Fibroblast of the aortic adventitia (primary cell): ENCODE measurements at places on chromosomes 3 and 15. TPM values are rescaled to one million over a fixed set of nuclear protein-coding genes. Genes with fewer than 3 reads are reported as not detected.

CKMT1B gene
- not detected in 2 replicates for total RNA-seq

CMTM8 gene
- 1.1 TPM in 1 of 2 replicates, not detected in the other for total RNA-seq

ADAMTSL3 gene
- total RNA-seq: 1.4 and 2.0 TPM in 2 replicates

DNA sequence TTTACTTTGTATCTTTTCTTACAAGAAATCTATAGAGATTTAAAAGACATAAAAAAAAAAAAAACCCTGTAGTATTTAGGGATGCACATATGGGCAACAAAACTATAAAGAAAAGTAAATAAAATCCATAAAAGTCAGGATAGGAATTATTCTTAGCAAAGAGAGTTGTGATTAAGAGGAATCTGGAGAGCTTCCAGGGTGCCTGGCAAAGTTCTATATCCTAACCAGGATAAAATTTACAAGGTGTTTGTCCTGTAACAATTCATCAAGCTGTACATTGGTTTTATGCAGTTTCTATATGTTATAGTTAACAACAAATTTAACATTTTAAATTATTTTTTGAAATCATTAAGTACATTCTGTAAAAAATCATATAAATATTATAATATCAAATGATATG lies 7.9 kb downstream of the SECISBP2L start:
- peak; percentile 43 for DNase-seq

DNA sequence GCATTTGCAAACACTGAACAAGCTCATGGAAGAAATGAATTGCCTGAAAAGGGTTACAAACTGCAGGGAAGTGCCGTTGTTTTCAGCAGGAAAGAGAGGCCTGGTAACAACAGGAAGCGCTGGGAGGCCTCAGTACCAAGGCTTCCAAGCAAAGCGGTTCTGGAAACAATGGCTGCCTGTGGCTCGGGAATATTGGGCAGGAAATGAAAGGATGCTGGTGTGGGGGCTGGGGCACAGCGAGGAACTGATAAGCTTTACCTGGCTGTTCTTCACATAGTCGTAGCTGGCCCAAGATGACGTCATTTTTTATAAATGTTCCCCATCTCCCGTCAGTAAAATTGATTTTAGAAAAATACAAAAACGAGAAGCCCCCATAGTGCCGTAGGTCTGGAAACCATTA lies 55.9 kb downstream of the ARHGAP31 start:
- DNase-seq: no peak

DNA sequence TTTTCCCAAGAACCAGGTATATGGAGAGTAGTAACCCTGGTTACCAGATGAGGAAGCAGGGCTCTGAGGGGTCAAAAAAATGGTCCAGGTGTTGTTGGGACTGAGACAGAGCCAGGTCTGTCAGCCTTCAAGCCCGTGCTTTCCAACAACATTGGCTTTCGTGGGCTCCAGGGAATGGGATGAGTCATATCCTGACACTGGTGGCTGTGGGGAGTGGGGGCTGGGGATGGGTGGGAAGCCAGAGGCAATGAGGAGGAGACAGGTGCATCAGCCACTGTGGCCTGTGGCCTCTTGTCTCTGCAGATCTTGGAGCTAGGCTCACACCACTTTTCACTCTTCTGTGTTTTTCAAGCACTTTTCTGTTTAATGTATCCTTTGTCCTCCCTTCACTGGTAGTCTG lies 38.2 kb downstream of the CORO2B start:
- DNase-seq: no peak

- no peak for DNase-seq
Observed at GRCh38 chr3:119099785-119100184, 46.2 kb upstream of the TEX55 start.

GRCh38 chr3:100003609-100004503 lies 110.4 kb downstream of the FILIP1L start:
- no peak for DNase-seq

DNA sequence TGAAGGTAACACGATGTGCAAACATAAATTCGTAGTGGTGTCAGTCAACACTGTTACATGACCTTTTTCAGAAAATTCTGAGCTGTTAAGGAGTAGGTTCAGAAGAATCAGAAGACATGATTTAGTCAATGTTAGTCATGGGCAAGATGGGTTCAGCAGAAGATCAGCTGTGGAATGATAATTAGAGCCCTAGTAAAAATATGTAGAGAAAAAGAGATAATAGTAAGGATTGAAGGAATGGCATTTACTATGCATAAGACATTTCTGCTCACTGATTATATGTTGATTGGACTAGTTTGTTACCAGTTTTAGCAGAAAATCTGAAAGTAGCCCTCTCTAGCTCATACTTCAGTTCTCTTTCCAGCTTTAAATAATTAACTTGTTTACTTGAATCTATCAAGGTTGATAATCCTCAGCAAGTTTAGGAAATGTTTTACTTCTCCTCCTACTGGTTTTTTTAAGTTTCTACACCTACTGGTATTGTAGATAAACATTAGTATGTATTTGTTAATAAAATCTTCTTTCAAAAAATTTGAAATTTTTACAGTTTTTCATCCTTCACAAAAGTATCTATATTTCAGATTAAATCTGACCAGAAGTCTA lies 98.6 kb downstream of the ALCAM start:
- no peak for DNase-seq

GRCh38 chr15:47620960-47621681 lies 96.2 kb upstream of the SEMA6D start:
- no peak for DNase-seq

DNA sequence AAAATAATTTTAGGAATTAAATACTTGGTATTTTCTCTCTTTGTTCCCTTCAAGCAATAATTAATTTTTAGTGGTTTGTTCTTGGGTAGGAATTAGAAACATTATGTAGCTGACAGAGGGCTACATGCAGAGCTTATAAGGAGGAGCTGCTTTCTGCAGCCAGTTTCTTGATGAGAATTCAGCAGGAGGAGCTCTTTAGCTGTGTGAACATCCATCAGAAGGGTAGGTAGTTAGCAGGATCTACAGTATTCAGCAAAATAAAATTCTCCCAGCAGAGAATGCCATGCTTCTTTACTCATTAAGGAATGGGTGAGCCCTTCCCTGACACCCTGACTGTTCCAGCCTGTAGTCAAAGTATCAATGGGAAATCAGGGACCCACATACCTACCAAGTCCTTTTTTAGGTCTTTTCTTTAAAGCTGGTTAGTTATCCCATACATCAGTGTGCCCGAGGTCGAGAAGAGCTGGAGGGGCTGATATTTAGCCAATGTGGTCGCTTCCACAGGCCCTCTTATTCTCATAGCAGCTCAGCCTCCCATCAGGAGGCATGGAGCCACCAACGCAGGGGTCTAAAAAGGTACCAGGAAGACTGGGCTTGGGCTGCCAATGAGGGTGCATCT lies 54.0 kb downstream of the KCNAB1 start:
- DNase-seq: peak; percentile 85

GRCh38 chr15:70820214-70820613 lies 33.7 kb downstream of the LARP6 start:
- DNase-seq: no peak

- DNase-seq: peak; percentile 76
Observed at GRCh38 chr15:41022487-41023090, 69.3 kb downstream of the CHAC1 start.
